ENCODE measurements at places on chromosomes 16 and 17.

DNA sequence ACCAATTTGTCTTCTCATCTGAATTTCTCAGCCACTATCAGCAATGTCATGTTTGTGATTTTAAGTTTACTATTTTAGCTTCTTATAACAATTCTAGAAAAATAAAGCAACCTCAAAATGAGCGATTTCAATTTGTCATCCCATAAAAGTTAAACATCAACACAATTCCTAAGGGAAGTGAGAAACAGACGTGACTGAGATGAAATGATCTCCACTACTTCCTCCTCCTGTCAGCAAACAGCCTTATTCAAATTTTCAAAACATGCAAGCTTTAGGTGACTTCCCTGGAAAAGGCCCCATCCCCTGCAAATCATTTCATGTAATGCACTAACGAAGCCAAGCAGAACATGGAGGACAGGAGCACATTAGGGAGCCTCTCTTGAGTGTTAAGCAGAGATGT is 64.9 kb downstream of the ZNF652 start:
- DNase-seq = no peak

DNA sequence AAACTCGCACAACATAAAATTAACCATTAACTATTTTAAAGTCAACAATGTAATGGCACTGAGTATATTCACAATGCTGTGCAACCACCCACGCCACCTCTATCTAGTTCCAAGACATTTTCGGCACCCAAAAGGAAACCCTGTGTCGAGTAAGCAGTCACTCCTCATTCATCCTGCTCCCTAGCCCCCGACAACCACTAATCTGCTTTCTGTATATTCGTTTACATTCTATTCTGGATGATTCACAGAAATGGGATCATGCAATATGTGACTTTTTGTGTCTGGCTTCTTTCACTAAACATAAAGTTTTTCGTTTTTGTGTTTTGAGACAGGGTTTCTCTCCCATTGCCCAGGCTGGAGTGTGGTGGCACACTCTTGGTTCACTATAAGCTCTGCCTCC is 42.2 kb upstream of the HAPSTR1 start:
- no peak for DNase-seq

GRCh38 chr17:67021196-67021595 is 23.2 kb upstream of the CACNG1 start:
- no peak for DNase-seq

- DNase-seq = no peak
Observed at GRCh38 chr16:48408688-48409087, 23.5 kb upstream of the SIAH1 start.

GRCh38 chr16:82481455-82481854 is 145.3 kb upstream of the CDH13 start:
- DNase-seq = no peak

DNA sequence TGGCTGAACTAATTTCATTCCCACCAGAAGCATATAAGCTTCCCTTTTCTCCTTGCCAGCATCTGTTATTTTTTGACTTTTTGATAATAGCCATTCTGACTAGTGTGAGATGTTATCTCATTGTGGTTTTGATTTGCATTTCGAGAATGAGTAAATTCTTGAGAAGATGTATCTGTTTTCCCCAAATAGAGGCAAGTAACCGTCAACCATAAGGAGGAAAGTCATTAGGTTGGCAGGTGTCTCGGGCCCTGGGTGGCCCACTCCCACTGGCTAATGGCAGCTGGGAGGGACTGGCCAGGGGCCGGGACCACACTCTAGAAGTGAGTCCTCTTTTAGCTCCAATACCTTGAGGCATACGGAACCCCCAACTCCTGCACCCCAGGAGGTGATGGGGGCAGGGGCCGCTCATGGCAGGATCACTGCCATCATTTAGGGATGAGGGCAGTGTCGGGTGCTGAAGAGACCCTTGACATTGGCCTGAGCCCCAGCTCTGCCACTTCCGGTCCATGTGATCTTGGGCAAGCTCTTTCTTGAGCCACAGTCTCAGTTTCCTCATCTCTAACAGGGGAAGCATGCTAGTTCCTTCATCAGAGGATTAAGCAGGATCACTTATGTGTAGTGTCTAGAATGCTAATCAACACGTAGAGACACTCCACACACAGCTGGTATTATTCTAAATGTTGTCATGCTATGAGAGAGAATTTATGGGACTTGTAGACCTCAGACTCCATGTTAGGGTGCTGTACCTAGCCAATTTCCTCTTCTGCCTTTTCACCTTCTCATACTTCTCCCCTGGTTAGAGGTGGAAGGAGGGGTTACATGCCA is 44.3 kb downstream of the RGS9 start:
- no peak for DNase-seq

GRCh38 chr17:546456-546855 is 168.2 kb downstream of the VPS53 start:
- no peak for DNase-seq

DNA sequence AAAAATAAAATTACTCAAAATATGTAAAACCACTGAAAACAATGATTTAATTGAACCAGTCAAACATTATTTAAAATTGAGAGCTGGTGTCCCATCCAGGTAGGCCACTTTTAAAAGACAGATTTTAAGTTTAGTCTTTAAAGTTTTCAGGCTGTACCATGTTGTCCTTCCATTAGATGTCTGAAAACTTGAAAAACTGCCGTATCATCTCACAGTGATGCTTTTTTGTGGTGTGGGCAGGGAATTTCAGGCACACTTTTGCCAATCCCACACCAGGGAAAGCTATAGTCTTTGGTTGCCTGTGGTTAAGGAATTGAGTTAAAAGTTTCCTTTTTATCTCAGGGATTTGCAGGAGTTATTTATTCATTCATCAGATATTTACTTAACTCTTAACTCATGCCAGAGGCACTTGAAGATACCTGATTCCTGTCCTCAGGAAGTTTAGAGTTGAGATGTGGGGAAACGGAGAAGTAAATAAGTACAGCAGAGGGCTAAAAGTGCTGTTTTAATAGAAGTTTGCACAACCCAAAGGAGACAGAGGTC is 3.2 kb downstream of the SNTB2 start:
- no peak for DNase-seq

DNA sequence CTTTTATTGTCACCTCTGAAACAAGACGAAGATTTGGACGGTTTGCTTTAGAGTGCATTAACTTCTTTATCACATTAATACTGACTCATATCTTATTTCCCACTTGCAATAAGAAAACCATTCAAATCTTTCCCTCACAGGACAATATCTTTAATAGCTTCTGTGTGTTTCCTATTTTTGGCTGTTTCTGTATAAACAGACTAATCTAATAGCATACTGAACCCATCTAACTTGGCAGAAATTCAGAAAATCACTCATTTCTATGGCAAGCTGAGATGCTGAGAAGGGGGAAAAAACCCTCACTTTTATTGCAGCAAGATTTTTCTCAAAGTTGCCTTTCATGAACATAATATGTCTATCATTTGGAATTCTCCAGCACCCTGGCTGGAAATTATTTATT is 524.9 kb downstream of the WWOX start:
- no peak for DNase-seq

- no peak for DNase-seq
Observed at GRCh38 chr17:21368545-21369246, 7.5 kb upstream of the KCNJ12 start.

DNA sequence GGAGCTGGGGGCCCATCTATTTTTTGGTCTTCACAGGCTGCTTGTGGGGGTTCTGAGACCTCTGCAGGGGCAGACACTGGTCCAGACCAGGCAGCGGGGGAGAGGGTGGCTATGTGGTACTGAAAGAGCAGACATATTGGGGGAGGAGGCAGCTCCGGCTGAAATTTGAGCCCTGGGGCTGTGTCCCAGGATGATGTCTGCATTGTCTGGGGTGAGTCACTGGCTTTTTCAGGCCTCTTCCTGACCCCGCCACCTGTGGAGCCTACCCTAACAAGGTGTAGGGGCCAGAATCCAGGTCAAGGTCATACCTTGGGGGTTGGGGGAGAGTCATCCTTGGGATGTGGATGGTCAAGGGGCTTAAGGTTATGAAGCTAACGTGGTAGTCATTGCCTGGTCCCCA is 2.4 kb downstream of the CORO6 start:
- DNase-seq = no peak

- DNase-seq = no peak
Observed at GRCh38 chr17:28992625-28993600, 12.9 kb downstream of the SEZ6 start.

- no peak for DNase-seq
Observed at GRCh38 chr17:35546487-35546886, 9.0 kb upstream of the SLFN12L start.

DNA sequence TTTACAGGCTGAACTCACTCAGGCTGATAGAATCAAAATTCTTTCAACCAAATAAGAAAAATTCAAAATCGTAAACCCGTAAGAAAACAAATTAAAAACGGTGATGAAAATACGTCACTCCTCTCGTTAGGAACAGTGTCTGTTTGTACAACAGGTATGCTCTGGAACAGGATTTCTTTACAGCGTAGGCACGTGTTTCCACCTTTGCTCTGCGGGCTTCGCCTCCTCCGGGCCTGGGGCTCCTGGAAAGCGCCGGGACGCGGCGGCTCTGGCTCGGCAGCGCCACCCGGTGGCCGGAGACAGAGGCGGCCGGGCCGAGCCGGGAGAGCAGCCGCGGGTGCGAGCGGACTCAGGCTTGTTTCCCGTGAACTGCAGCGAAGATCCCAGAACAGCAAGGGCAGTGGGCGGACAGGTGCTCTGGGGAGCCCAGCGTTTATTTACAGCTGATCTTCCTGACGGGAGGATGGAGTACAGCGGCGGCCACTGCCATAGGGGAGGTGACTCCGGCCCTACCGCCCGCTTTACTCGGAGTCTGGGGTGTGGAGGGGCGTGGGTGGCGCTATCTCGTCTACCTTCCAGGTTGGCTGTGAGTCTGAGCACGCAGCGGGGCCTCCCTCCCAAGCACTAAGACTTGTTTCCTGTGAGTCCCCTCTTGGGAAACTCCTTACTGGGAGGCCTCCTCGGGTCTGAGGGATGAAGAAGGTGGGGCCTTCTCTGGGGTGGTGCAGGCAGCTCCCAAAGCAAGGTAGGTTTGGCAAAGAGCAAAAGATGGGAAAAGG is 40.5 kb upstream of the ATP2A3 start:
- peak; percentile 55 for DNase-seq

- DNase-seq = no peak
Observed at GRCh38 chr17:79401704-79402674, 208.9 kb downstream of the RBFOX3 start.

- no peak for DNase-seq
Observed at GRCh38 chr17:57899822-57900221, 50.0 kb upstream of the MRPS23 start.

DNA sequence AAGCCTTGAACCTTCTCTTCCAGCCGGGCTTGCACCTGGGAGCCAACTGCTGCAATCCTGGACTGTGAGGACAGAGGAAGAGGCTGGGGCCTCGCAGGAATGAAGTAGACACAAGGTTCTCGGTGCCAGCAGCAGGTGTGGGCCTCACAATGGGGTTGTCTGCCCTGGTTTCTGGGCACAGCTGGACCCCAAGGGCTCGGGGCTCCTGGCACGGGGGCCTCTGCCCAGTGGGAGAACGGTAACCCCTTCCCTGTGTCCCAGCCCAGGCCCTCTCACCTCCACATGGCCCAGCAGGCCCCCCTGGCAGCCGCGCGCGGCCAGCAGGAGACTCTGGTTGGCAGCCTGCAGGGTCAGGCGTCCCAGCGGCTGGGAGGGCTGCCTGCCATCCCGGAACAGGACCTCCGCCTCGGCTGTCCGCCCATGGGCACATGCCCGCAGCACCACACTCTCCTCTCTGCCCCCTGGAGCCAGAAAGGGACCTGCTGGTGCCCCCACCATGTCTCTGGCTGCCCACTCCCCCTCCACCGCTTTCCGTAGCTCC is 46.9 kb downstream of the RMI2 start:
- DNase-seq = no peak

- DNase-seq = peak; percentile 41
Observed at GRCh38 chr17:8436169-8436843, 622 bp downstream of the NDEL1 start.

- DNase-seq = no peak
Observed at GRCh38 chr16:84190731-84191388, at the start of gene ADAD2. TSS of gene ADAD2 (plus strand) at chr16:84191157. CDS start at chr16:84191231, 74 bp downstream.

GRCh38 chr16:769184-769784 is 8.8 kb downstream of the MSLN start:
- no peak for DNase-seq

DNA sequence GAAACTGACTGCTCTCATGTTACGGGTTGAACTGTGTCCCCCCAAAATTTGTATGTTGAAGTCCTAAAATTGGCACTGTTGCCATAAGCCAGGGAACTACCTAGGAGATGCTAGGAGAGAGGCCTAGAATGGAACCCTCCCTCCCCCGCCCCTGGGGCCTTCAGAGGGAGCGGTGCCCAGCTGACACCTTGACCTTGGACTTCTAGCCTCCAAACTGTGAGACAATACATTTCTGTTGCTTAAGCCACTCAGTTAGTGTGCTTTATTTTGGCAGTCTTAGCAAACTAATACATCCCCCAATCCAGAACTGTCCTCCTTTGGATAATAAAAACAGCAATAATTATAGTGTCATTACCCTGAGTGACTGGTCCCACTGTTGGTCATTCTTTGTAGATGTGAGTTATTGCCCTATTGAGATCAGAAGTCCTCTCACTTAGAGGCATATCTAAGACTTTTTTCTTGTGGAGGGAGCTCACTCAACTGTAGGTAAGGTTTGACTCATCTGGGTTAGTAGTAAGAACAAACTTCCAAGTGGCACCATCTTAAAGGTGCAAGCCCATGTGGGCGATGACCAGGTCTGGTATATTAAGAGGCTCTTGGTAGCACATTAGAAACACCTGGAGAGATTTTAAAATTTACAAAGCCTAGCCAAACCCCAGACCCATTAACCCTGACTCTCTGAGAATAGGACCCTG is 93.0 kb upstream of the HLF start:
- DNase-seq = no peak

DNA sequence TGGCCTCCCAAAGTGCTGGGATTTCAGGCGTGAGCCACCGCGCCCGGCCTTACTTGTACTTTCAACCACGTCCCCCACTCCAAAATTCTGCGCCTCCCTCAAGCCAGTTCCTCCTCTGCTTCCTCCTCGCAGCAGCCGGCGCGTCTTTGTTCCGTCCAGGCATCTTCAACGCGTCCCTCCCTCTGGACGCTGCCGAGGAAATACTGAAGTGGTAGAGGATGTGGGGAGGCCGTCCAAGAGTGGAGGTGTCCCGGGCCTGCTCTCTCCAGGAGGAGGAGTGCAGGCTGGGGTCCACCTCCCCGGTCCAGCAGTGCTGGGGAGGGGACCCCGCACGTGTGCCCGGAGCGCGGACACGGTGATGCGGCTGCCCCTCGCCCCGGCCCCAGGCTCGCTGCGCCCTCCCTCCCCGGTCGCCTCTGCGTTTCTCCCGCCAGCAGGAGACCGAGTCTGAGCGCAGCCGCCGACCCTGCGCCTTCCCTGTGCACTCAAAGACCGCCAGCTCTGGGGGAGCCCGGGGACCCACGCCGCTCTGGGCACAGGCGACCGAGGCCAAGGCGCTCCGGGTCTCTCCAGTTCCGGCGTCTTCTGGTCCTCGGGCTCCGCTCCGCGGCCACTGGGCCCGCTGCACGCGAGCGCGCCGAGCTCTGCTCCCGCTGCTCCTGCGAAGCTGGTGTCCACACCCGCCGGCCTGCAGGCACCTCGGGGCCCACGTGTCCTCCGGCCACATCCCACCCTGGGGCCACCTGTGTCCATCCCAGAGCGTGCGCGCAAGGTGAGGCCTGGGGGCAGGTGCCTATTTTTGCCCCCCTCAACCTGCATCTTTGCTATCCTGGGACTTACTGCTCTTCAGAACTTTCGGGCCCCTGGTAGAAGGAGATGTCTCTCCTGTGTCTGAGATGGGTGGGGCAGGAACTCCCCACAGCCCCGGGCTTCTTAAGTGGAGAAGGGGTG is 31.7 kb downstream of the OSBPL7 start:
- peak; percentile 30 for DNase-seq

GRCh38 chr16:52283018-52283417 is 263.9 kb downstream of the TOX3 start:
- no peak for DNase-seq

GRCh38 chr16:21275529-21275928 is 2.6 kb downstream of the CRYM start:
- DNase-seq = no peak
